ENCODE measurements at places on chromosomes 1 and 21.

- no peak for DNase-seq
These were observed 53.6 kb upstream of the FMOD start for GRCh38 chr1:203404546-203404945.

GRCh38 chr1:39922251-39922688 is 20.6 kb upstream of the MYCL start:
- DNase-seq: no peak

GRCh38 chr1:63630666-63631065 is 37.5 kb downstream of the PGM1 start:
- no peak for DNase-seq

GRCh38 chr1:28112388-28113241 is 24.2 kb upstream of the EYA3 start:
- peak; percentile 51 for DNase-seq

GRCh38 chr1:203513585-203514031 is 19.7 kb downstream of the OPTC start:
- DNase-seq: no peak

DNA sequence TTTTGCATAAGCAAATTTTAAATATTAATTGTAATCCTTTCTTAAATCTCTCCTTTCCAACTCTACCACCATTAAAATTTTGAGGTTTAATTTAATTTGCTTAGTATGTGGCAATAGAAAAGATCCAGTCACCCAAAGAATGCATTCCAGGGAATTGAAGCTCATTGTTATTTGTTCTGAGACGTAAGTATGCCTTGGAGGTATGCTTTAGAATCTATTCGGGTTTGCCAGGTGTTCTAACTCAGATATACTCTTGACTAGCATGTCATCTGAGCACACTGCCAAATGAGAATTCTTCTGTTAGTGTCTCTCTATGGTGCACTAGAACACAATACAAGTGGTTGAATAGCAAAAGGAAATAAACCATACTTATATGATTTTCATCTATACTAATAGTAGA is 813.6 kb upstream of the ADGRL2 start:
- no peak for DNase-seq

DNA sequence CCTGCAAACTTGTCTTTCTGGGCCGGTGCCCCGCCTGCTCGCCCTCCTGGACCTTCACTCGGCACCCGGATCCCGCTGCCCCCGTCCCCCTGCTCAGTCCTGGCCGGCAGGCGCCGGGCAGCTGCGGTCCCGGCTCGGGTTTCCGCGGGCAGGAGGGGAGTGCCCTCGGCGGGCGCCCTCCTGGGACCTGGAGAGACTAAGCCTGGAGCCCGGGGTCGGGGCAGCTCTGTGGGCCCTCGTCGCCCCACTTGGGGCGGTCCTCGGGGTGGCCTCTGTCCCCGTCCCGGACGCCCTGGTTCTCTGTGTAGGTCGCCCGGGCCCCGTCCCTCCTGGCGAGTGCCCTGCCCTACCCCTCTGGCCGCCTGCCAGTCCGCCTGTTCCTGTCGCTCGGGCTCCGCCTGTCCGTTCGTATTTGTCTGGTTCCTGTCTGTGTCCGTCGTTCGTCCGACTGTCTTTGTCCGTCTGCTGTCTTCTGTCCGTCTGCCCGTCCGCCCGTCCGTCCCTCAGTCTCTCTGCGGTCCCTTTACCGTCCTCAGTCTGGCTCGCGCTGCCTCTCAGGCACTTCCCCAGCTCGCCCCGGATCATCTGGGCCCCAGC is 490 bp downstream of the SERINC2 start:
- peak; percentile 40 for DNase-seq

DNA sequence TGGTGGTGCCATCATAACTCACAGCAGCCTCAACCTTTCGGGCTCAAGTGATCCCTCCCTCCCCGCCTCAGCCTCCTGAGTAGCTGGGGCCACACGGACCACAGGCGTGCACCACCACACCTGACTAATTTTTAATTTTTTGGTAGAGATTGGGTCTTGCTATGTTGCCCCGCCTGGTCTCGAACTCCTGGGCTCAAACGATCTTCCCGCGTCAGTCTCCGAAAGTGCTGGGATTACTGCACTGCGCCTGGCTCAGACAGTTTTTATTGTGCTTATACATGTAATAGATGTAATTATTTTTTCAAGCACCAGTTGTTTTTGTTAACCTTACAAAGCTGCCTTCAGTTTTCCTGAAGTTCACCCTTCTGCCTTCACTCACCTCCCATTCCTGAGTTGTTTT is 38.0 kb upstream of the HMGN1 start:
- DNase-seq: no peak

DNA sequence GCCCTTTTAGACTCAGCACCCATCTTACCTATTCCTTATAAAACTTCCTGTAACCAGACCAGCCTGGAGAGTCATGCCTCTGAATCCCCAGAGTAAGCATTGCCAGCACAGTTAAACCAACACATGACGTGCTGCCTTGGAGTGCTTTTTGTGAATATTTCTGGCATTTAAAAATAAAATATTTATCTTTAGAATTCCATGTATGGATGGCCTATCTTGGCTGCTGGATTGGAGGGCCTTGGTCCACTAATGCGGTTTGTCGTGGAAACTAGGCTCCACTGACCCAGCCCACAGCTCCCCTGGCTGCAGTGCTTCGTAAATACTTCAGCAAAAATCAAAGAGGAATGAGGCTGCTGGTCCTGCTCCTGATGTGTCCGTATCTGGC is 17.5 kb downstream of the MTARC1 start:
- DNase-seq: no peak

- peak; percentile 62 for DNase-seq
These were observed 16.3 kb downstream of the BATF3 start for GRCh38 chr1:212683357-212683722.

DNA sequence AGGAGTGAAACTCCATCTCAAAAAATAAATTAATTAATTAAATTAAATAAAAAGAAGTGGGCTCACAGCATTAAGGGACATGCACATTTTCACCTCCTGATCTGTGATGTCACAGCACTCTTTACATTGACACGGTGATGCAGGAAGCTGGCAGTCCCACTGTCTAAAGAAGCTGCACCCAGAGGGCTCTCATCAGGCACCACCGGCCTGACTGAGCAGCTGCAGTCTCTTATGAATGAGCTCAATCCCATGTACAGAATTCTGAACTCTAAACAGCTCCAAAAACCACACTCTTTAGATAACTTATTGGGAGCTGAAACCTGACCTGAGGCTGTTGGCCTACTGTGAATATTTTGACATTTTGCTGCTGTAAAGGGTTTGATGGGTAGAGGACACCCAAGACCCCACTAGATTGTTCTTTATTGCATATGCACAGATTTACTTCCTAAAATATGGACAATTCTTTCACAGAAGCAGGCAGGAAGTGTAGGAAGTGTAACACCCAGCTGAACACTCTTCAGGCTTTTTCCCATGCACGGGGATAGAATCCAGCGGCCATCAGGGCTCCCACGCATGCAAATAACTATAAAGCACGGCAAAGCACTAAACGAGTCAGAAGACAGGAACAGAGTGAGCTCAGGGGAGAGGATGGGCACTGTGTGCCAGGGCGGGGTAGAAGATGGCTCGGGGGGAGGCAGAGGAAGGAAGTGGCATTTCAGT is 46.2 kb downstream of the L1TD1 start:
- DNase-seq: no peak

DNA sequence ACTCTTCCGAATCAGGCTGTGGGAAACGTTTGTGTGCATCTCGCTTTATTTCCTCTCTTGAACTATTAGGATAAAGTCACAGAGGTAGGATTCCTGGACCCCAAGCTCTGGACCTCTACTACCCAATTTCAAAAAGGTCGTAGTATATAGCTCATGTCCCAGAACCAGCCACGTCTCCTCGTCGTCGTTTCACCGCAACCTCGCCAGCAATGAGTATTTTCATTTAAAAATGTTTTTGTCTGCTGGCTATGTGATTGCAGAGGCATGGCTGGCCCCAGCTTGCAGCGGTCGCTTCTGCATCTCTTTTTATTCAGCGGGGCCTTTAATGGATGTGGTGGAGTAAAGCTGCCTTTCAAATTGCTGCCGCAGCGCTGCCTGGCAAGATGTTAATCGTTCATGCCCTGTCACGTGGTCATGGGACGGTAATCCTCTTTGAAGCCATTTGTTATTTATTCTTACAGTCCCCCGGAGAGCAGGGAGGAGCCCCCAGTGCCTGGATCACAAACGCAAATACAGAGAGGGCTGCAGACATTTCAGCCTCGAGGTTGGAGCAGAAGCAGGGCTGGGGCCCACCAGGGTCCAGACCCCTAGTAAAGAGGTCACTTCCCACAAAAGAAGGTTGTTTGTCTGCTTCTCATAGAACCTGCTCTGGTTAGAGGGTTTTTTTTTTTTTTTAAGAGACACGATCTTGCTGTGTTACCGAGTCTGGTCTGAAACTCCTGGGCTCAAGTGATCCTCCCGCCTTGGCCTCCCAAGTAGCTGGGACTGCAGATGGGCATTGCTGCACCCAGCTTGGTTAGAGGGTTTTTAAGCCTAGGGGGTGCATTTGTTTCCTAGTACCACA is 11.6 kb upstream of the NPHP4 start:
- no peak for DNase-seq

GRCh38 chr1:212466437-212466836 is 33.7 kb downstream of the NENF start:
- DNase-seq: no peak

- no peak for DNase-seq
These were observed 27.8 kb downstream of the RALGPS2 start for GRCh38 chr1:178752891-178753290.

GRCh38 chr1:181028615-181029014 is 5.2 kb upstream of the MR1 start:
- no peak for DNase-seq

GRCh38 chr1:2483026-2483425 is 6.9 kb downstream of the PLCH2 start:
- DNase-seq: no peak

GRCh38 chr1:23477359-23478144 is 6.4 kb downstream of the ASAP3 start:
- no peak for DNase-seq

DNA sequence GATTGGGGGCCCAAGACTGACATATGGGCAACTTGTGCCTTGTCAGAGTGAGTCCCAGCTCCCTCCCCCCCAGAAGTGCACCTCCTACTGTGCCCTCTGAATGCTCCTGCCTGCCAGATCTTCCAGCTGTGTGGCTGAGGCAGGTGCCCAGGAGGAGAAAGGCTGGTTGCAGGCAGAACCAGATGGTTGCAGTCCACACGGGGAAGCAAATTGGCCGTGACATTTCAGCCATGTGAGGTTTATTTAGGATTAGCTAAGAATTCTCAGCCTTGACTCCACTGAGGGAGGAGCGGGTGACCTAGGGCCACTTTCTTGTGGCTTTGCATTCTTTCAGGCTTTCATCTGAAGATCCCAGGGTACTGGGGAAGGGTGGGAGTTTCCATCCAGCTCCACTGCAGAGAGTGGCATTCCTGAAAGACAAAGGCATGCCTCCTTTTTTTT is 33.8 kb downstream of the PEX14 start:
- DNase-seq: no peak

- DNase-seq: no peak
These were observed 8.0 kb downstream of the RRP1B start for GRCh38 chr21:43667191-43667904.

DNA sequence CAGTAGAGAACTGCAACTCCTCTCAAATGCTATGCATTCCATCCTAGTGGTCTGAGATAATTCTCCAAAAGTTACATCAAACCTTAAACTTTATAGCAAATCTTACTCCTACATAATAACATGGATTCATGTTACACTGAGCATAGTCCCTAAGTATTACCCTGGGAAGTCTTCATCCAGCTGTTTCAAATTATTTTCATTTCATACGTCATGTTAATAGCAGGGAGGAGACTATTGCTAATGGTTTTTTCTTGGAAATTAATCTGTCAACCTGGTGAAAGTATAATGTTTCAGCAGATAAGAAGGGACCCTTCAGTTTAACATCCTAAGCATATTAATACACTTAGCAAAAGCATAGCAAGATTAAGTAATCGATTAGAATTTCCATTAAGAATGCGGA is 318.1 kb downstream of the USP25 start:
- DNase-seq: no peak

- no peak for DNase-seq
These were observed 3.3 kb upstream of the C1orf174 start for GRCh38 chr1:3903141-3904005.

DNA sequence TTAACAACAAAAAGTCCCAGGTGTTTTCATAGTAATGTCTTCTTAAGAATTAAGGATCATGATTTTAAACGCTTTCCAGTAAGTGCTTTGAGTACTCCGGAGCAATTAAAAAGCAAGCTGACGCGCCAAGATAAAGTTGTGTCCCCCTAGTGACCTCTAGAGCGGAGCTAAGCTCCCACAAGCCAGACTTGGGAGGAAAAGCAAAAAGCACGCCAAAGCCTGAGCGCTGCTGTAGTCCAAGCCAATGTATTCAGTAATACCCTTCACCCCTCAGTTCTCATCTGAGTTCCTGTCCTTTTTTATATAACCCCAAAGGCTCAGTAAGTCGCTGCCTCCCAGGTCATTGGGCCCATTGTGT is 3.5 kb upstream of the SLC44A5 start:
- DNase-seq: no peak

DNA sequence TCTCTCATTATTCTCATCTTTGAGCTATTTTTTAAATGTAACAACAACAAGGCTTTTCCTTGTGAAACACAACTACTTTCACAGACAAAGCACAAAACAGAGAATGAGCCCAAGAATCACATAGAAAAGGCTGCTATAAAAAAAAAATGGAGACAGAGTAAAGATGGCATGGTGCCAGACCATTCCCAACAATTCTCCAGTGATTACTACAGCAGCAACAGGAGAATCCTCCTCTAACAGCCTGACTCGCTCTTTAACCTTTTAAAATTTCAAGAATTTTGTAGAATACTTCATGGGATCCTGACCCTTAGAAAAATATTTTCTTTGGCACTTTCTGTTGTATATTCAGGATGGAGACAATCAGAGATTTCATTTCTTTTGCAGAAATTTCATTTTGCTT is 3.8 kb upstream of the BCAS2 start:
- no peak for DNase-seq

DNA sequence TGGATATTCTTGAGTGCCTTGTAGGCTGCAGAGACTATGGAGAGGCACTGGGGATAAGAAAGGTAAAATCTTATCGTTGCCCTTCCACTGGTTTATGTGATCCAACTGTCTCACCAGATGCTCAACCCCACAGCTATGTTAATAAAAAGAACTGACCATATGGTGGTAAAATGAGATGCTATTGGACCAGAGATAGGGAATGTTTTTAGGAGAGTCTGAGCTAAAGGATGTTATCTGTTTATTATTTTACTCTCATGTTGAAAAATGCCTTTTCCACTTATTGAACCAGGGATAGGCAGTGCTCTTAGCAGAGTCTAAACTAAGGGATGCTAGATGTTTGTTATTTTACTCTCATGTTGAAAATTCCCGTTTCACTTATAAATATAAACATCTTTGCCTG is 172.8 kb upstream of the GREM2 start:
- no peak for DNase-seq

DNA sequence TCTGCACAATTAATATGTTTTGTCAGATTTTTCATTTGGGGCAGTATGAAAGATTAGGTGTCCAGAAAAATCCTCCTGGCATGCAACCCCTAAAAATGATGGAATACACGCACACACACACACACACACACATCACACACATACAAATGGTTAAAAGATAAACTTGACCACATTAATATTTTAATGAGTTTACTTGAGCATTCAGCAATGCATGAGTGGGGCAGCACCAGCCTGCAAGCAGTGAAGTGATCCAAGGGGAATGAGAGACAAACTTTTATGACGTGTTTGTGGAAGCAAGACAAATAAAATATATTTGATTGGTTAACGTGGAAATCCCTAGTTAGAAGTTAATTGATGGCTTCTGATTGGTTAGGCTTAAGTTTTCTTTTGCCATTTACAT is 29.1 kb upstream of the SOAT1 start:
- DNase-seq: no peak

- peak; percentile 85 for DNase-seq
These were observed 39.1 kb upstream of the NFIA start for GRCh38 chr1:61043010-61043820.

GRCh38 chr1:114986286-114986685 is 43.3 kb upstream of the TSHB start:
- DNase-seq: no peak
